ENCODE measurements at places on chromosomes 12 and 14. TPM values are rescaled to one million over a fixed set of nuclear protein-coding genes. Genes with fewer than 3 reads are reported as not detected.

The MLXIP gene
- total RNA-seq, result 46.3 TPM

The LYZ gene
- total RNA-seq, result 0.45 TPM

The CCDC60 gene
- not detected for total RNA-seq

The ALX1 gene
- 5.2 TPM for total RNA-seq

The PROX2 gene
- total RNA-seq, result not detected

Measured in A549 treated with GW870086 at 1 μM for 4 hours (cell line).